Stimulated activated CD8-positive, alpha-beta memory T cell treated with anti-CD3 and anti-CD28 coated beads, Interleukin-4, amount 100 ng/mL, for 1 hour (primary cell): ENCODE measurements at places on chromosomes 4 and X.

GRCh38 chrX:3609810-3610209 lies 103.6 kb downstream of the PRKX start:
- no peak for DNase-seq

DNA sequence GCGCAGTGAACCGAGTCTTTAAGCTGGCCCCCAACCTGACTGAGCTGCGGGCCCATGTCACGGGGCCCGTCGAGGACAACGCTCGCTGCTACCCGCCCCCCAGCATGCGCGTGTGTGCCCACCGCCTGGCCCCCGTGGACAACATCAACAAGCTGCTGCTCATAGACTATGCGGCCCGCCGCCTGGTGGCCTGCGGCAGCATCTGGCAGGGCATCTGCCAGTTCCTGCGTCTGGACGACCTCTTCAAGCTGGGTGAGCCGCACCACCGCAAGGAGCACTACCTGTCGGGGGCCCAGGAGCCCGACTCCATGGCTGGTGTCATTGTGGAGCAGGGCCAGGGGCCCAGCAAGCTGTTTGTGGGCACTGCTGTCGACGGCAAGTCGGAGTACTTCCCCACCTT lies 2.2 kb downstream of the PLXNA3 start:
- no peak for DNase-seq

DNA sequence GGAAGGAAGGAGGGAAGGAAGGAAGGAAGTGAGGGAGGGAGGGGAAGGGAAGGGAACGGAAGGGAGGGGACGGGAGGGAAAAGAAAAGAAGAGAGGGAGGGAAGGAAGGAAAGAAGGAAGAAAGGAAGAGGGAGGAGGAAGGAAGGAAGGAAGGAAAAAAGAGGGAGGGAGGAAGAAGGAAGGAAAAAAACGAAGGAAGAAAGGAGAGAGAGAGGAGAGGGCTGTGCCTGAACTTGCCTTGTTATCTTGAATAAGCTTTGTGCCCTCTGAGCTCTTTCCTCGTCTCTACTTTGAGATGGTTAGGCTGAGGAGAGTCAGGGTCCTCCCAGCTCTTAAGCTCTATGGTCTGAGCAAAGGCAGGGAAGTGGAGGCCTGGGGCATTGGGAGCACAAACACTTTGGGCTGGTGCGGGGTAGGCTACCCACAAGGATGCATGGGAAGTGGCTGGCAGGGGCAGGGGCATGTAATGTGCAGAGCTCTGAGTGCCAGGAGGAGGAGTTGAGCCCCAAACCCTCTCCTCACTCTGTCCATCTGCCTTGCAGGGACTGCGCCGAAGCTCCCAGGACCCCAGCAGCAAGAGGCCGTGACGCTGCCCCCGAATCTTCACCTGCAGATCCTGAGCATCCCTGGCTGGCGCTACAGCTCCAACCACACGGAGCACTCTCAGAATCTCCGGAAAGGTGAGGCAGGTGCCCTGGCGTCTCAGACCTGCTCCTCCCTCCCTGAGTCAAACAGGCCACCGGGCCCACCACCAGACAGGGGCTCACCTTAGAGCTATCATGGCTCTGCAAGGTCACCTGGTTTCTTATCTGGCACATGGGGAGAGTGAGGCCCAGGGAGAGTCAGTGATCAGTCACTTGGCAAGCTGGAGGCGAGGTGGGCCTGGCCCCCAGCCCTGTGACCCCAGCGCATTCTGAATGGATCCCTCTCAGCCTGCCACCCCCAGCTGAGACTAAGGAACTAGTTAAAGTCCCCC lies 26.5 kb upstream of the MRFAP1 start:
- DNase-seq, result no peak

DNA sequence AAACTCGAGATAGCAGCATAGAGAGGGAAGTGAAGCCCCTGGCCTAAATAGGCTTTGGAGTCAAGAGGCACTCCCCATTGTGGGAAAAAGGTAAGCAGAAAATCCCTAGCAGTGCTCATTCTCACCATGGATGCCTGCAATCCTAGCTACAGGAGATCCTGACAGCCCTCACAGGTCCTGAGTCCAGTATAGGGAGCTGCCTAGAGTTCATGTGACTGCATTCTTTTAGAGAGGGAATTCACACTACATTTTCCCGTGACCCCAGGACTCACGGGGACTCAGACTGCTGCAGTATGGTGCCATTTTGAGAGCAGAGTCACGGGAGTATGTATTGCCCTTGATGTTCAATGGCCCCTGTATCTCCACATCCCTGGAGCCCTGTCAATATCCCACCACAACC lies 82.4 kb downstream of the MAGED1 start:
- no peak for DNase-seq

DNA sequence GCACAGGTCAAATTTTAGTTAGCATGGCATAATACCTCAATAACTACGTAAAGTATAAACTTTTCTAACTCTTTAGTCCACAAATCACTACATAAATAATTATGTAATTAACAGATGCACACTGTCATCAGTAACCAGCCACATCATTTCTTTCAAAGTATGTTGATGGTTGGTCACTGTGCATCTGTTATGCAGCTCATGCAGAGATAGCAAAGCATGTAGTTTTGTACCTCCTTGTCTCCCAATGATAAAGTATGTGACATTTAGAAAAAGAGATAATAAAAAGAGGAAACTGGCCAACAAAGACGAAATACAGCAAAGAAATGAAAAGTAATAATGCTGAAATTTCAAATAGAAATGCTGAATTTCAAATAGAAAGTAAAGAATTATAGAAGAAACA lies 2.9 kb downstream of the LAMTOR3 start:
- no peak for DNase-seq

- no peak for DNase-seq
Observed at GRCh38 chr4:175413561-175413960, 398.5 kb downstream of the GPM6A start.

DNA sequence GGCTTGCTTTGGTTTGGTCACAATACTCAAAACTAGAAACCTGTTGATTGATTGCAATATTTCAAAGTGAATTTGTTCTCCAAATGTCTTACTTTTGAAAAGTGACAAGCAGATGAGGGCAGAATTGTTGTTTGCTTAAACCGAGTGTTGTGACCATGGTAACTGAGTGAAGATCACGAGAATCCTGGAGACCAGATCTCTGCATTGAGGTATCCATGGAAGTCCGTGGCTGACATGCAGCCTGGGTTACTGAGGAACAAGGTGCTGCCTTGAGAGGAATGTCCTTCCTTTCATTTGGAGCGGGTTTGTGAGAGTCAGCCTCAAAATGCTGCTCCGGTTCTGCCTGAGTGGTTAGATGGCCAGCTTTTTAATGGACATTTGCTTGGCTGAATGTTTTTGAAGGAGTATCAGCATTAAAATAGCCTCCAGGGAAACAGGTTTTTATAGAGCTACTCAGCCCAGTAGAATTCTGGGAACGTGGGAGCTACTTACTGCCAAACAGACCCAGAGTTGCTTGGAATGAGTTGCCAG lies 31.3 kb downstream of the NYX start:
- no peak for DNase-seq

DNA sequence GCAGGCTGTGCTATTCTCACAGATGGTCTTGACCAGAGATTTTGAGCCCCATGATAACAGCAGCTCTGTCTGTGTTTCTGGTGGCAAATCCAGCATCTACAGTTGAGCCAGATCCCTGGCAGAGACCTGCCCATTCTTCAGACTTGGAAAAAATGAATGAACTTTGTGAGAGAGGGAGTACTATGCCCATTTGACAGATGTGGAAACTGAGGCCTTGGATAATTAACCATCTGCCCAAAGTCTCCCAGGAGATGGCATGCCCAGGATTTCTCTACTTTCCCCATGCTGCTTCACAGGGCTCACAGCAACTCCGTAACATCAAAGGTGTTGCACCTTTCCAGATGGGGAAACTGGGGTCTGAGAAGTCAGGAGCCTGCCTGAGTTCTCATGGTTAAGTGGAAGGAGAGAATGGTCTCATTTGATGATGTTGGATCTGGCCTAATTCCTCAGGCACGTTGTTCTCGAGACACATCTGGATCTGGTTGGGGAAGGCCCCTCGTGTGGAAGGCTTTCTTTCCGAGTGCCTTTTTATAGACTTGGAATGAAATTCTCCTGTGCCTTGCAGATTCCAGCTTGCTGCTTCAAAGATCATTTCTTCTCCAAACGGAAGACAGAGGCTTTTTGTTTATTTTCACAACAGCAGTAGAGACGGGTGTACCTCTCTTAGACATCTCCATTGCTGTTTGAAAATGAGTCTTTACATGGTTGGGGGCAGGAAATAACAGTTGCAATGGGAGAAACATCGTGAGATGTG lies 73.3 kb upstream of the STX18 start:
- no peak for DNase-seq
